ENCODE measurements at places on chromosomes 6 and 20. TPM values are rescaled to one million over a fixed set of nuclear protein-coding genes. Genes with fewer than 3 reads are reported as not detected.

The EHMT2 gene
- 24.9 TPM for total RNA-seq

The PHF20 gene
- 24.8 TPM for total RNA-seq

The ENPP4 gene
- total RNA-seq = 0.26 TPM

The L3MBTL3 gene
- total RNA-seq = 67.6 TPM

The ANKRD6 gene
- total RNA-seq = 11.9 TPM

The SLC16A10 gene
- 0.11 TPM for total RNA-seq

The NRSN1 gene
- total RNA-seq = not detected

The SLC25A27 gene
- total RNA-seq = 1.5 TPM

The MAN1A1 gene
- total RNA-seq = 93.8 TPM

The TAF4 gene
- total RNA-seq = 2.3 TPM

The HCRTR2 gene
- not detected for total RNA-seq

The ZBTB46 gene
- 87.3 TPM for total RNA-seq

The RBPJL gene
- total RNA-seq = not detected

The FAM217A gene
- total RNA-seq = not detected

The OOEP gene
- total RNA-seq = 0.22 TPM

The CAP2 gene
- 0.33 TPM for total RNA-seq

The DCBLD1 gene
- 26.8 TPM for total RNA-seq

The MEA1 gene
- total RNA-seq = 37.4 TPM

The ADGB gene
- not detected for total RNA-seq

The SRXN1 gene
- total RNA-seq = 20.2 TPM

The LY6G6F gene
- total RNA-seq = not detected

The REM1 gene
- total RNA-seq = 0.11 TPM

The FAM83D gene
- total RNA-seq = 10.1 TPM

The KCNQ2 gene
- total RNA-seq = not detected

The DYNLT2 gene
- total RNA-seq = 0.86 TPM

The HRH3 gene
- total RNA-seq = not detected

The RAET1L gene
- total RNA-seq = not detected

The PGK2 gene
- not detected for total RNA-seq

The MYL9 gene
- total RNA-seq = 0.34 TPM

The PTK6 gene
- under 0.01 TPM for total RNA-seq

The DNAJC5 gene
- 82.8 TPM for total RNA-seq

The FAM50B gene
- total RNA-seq = 5.3 TPM

The KCNQ5 gene
- under 0.01 TPM for total RNA-seq

The AHI1 gene
- 7.8 TPM for total RNA-seq

The SLC17A1 gene
- not detected for total RNA-seq

The TSHZ2 gene
- total RNA-seq = 4.4 TPM

The SRSF12 gene
- not detected for total RNA-seq

The CNKSR3 gene
- total RNA-seq = 13.8 TPM

The SLC17A2 gene
- total RNA-seq = not detected

The MDFI gene
- 27.0 TPM for total RNA-seq

The CASS4 gene
- total RNA-seq = 0.22 TPM

The UNC93A gene
- total RNA-seq = not detected

The SLC35D3 gene
- total RNA-seq = not detected
